ENCODE measurements at places on chromosomes 1 and 21.

- no peak for DNase-seq
Measured at GRCh38 chr1:234889643-234890042, 239.0 kb downstream of the TOMM20 start.

DNA sequence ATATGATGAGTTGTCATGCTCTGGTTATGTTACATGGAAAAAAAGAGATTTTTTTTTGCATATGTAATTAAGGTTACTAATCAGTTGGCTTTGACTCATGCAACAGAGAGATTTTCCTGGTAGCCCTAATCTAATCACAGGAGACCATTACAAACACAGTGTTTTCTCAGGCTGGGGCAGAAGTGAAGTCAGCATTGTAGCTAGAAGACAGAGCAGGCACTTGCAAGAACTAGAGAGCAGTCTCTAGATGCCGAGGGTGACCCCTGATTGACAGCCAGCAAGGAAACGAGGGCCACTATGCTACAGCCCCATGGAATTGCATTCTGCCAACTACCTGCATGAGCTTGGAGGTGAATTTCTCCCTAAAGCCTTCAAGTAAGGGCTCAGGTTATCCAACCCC, 151.3 kb downstream of the RUNX1 start:
- DNase-seq = no peak

DNA sequence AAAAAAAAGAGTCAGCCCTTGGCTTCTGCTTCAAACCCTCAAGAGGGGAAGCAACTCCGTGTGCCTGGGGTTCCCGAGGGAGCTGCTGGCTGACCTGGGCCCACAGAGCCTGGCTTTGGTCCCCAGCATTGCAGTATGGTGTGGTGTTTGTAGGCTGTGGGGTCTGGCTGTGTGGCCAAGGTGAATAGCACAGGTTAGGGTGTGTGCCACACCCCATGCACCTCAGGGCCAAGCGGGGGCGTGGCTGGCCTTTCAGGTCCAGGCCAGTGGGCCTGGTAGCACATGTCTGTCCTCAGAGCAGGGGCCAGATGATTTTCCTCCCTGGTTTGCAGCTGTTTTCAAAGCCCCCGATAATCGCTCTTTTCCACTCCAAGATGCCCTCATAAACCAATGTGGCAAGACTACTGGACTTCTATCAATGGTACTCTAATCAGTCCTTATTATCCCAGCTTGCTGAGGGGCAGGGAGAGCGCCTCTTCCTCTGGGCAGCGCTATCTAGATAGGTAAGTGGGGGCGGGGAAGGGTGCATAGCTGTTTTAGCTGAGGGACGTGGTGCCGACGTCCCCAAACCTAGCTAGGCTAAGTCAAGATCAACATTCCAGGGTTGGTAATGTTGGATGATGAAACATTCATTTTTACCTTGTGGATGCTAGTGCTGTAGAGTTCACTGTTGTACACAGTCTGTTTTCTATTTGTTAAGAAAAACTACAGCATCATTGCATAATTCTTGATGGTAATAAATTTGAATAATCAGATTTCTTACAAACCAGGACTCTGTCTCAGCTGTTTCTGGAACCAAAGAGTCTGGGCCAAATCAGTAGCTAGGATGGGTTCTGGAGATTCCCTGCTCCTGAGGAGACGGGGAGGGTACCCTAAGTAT, 26.8 kb upstream of the KDM4A start:
- no peak for DNase-seq

- DNase-seq = no peak
Measured at GRCh38 chr1:11157394-11157793, 31.8 kb upstream of the ANGPTL7 start.

- DNase-seq = no peak
Measured at GRCh38 chr1:174337000-174337681, 110.6 kb upstream of the GPR52 start.

GRCh38 chr1:209485167-209485566, 98.3 kb upstream of the CAMK1G start:
- peak; percentile 93 for DNase-seq

DNA sequence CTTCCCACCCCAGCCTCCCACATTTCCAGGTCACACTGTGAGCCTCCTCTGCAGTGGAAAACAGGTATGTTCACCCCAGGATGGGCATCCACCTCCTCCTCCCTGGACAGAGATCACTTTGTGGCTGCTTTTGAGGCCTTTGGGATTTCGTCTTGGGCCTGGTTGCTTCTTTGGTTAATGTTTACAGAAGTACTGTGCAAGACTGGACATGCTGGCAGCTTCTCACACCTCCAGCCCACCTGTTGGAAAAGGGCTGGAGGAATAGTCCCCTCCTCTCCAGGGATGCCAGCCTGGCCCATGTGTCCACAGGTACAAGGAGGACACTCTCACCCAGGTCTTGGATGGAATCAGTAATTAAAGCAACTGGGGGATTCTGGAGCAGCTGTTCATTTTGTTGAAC, 56.1 kb downstream of the KAZN start:
- DNase-seq = no peak

DNA sequence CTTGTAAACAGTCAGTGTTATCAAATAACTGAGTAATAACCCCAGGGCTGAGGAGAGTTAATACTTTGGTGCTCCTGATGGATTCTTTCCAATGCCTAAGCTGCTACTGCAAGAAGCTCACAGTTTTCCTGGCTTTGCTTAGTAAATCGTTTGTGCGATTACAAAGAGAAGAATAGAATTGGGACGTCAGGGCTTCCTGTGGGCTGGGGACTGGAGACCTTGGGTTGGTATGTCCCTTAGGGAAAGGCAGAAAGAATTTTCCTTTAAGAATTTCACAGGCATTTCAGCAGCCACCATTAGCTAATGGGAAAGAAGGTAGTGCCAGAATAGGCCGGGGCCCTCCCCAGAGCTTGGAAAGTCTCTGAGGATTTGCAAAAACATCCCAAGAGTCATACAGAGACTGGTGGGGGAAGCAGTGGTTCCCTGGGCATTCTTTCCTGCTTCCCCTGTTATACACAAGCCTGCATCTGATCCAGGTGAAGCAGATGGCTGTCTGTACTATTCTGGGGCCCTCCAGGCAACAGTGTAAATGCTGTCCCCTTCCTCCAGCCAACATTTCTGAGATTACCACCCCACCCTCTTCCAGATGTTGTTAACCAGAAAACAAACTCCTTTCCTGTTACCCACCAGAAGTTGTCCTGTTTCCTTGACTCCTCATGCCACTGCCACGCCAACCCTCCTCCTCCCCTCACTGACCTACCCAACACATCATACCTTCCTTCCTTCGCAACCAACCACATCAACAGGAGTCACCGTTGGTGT, 40.2 kb downstream of the PLXNA2 start:
- peak; percentile 52 for DNase-seq

- no peak for DNase-seq
Measured at GRCh38 chr1:7152655-7153054, 367.4 kb downstream of the CAMTA1 start.

GRCh38 chr1:164895026-164895912, 336.3 kb downstream of the PBX1 start:
- DNase-seq = no peak

DNA sequence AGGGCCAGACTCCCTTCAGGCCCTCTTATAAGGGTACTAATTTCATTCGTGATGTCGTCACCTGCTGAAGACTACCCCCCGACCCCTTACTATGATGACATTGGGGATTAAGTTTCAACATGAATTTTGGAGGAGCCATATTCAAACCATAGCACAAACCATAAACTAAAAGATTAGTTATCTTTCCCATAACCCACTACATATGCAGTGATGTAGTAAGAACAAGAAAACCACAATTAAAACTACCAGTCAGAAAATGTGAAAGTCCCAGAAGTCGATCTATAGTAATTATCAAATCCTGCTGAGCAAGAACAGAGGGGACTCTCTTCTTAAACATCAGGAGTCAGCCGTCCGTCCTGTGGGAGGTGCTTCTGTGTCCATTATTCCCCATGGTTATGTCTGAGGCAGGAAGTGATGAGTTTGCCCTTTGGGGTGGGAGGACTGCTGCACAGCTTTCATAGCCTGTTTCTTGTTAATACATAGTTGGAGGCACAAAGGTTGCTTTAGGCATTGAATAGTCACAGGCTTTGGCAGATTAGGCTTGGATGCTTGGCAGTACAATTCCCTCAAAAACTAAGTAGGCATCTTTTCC, 35.9 kb upstream of the PTGFRN start:
- DNase-seq = no peak

DNA sequence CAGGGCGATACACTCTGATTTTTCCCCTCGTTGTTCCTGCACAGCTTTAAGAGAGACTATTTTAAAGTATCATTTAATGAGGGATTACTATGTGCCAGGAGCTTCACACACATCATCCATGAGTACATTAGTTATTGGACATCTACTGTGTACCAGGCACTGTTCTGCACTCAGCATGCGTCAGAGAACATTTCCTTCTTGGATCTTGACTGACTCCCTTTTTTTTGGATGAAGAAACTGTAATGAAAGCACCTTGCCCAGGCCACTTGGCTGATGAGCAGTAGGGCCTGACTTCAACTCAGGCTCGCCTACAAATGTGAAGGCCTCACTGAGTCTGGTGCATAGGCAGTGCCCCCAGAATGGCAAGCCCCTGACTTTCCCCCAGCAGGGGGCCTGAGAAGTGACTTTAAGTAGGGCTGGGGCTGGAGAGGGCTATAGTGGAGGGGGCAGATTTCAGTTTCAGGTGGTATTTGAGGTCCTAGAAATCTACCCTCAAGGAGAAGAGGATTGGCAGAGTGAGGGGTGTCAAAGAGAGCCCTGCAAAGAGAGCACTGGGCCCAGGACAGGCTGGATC, 50.0 kb downstream of the PTPRU start:
- no peak for DNase-seq

DNA sequence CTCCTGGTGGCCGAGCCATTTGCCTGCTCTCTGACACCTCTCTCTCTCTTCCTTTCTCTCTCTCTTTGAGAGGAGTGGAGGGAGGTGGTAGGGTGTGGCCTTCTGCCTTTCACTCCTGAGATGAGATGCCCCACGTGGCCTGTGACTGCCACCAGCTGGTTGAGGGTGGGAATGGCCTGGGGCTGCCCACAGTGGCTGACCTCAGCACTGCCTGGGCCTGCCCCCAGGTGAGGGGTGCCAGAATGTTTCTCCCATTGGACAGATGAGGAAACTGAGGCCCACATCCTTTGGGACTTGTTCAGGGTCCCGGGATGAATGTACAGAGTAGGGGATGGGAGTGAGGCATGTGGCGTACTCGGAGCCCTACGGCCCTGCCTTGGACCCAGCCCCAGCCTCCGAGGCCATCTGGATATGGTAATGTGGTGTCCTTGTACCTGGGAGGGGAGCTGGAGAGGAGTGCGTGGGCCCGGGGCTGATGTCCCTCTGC, 12.7 kb upstream of the C1orf167 start:
- no peak for DNase-seq

Measured in NCI-H345 (cell line).